ENCODE measurements at places on chromosomes 12 and 14. TPM values are rescaled to one million over a fixed set of nuclear protein-coding genes. Genes with fewer than 3 reads are reported as not detected.

DNA sequence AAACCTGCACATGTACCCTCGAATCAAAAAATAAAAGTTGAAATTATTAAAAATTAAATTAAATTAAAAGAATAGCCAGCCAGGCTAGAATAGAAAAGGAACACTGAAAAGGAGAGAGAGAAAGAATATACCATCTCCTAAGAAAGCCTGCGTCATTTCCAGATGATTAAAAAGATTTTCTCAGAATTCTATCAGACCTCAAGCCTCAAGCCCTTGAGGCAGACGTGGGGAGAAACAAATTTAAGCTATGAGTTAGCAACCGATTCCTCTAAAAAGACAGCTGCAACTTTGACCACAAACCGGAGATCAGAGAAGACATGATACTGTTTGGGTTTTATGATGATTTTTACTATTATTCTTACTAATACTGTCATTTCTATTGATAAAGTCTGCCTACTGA, 138.3 kb downstream of the KSR2 start:
- DNase-seq = no peak
- H3K4me1 ChIP-seq = no peaks in the 10 kb centered on the region
- no peaks in the 10 kb centered on the region for H3K36me3 ChIP-seq
- no peak overlapping the region for H3K27ac ChIP-seq

DNA sequence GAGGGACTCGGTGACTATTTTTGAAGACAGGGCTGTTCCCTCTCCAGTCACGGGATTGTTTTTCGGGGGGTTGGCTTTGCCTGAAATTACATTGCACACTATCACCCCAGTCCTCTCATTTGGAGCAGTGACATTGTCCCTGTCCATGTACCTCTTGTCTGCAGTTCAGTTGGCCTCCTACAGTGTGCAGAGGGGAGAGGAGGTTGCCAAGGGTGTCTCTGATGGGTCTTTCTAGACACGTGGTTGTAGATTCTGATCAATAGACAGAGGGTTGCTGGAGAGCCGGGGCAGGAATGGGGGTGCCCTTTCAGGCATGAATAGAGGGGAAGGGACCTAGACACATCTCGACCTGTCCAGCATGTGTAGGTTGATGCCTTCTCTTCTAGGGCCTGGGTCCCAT, 1.2 kb downstream of the TMEM120B start:
- no peak for DNase-seq
- no peak overlapping the region for H3K27ac ChIP-seq
- H3K27me3 ChIP-seq = no peaks in the 10 kb centered on the region

GRCh38 chr12:108629824-108630476, 3.7 kb downstream of the SELPLG start:
- H3K4me1 ChIP-seq = peaks cover 25% of the 10 kb centered on the region
- no peaks in the 10 kb centered on the region for H3K36me3 ChIP-seq
- H3K27ac ChIP-seq = peak overlapping the region; percentile 80
- peak; percentile 80 for DNase-seq
- no peak overlapping the region for H3K4me3 ChIP-seq

DNA sequence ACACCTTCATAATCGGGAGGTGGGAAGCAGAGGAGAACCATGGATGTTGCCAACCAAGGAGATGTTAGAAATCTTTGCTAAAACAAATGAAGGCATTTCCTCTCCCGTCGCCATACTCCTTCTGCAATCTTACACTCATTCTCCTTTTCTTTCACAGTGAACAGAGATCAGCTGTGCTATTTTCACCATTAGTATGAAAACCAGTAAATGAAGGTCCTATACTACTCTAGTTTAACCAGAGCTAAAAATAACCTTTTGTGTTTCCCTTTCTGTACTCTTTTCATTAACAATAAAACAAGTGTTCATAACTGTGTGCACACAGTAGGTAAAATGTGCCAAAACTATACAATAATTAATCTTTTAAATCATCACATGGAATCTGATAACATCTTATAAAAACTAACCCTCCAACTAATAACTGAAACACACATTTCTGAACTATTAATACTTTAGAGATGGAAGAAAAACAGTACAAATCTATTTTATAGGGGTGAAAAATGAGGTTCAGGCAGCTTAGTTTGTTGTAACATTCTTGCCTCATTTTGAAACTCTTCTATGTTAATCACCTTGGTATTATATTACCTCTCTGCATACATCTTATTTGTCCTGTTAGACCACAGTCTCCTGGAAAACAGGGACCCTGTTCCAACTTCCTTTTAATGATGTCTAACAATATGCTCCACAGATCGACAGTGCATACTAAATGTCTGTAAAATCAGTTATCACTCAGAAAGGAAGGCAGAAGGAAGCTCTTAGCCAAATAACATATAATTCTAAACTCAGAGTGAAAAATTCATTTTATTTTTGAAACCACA, 69.5 kb downstream of the SPPL3 start:
- H3K27me3 ChIP-seq = no peaks in the 10 kb centered on the region
- no peak overlapping the region for H3K4me3 ChIP-seq
- H3K4me1 ChIP-seq = peaks cover 36% of the 10 kb centered on the region

- no peaks in the 10 kb centered on the region for H3K27me3 ChIP-seq
- no peaks in the 10 kb centered on the region for H3K36me3 ChIP-seq
- no peaks in the 10 kb centered on the region for H3K4me1 ChIP-seq
Measured at GRCh38 chr14:81727218-81727617, 193.6 kb upstream of the SEL1L start.

GRCh38 chr12:99745121-99745520, 97.6 kb downstream of the GARIN6 start:
- no peaks in the 10 kb centered on the region for H3K36me3 ChIP-seq
- H3K4me1 ChIP-seq = no peaks in the 10 kb centered on the region
- H3K27ac ChIP-seq = no peak overlapping the region
- no peak overlapping the region for H3K4me3 ChIP-seq

DNA sequence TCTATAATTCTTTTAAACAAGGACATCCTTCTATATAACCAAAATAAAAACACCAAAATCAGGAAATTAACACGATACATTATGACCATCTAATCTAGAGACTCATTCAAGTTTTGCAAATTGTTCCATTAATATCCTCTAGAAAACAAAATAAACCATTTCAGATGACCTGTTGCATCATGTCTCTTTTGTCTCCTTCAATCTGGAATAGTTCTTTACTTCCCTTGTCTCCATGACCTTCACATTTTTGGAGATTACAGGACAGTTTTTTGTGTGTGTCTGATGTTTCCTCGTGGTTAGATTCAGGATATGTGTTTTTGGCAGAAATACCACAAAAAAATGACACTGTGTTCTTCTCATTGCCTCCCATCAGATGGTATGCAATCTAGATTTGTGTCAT, 12.5 kb upstream of the DCAF4 start:
- no peak overlapping the region for H3K4me3 ChIP-seq
- H3K27me3 ChIP-seq = peaks cover 14% of the 10 kb centered on the region
- DNase-seq = no peak
- no peaks in the 10 kb centered on the region for H3K36me3 ChIP-seq

DNA sequence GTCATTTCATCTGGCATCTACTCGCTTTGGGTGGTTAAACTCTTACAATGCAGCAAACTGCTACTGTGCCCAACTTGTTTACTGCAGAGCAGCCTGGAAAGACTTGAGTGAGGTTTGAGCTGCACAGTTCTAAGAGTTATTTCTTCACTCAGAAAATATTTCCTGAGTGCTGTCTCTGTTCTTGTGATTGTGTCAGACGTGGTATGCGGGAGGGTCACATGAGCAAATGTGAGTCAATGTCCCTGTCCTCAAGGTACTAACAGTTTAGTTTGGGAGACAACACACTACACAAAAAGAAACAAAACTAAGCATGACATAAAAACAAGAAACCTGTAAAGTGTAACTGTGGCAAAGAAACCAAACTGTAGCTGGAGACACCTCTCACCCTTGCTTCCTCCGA, 32.4 kb downstream of the FLVCR2 start:
- no peaks in the 10 kb centered on the region for H3K36me3 ChIP-seq
- no peaks in the 10 kb centered on the region for H3K27me3 ChIP-seq
- peaks cover 4% of the 10 kb centered on the region for H3K4me1 ChIP-seq
- no peak for DNase-seq
- H3K27ac ChIP-seq = peak overlapping the region; percentile 37

GRCh38 chr14:58836303-58836974, 198.7 kb downstream of the DACT1 start:
- no peak overlapping the region for H3K4me3 ChIP-seq
- no peak overlapping the region for H3K27ac ChIP-seq
- H3K27me3 ChIP-seq = no peaks in the 10 kb centered on the region
- no peaks in the 10 kb centered on the region for H3K4me1 ChIP-seq

DNA sequence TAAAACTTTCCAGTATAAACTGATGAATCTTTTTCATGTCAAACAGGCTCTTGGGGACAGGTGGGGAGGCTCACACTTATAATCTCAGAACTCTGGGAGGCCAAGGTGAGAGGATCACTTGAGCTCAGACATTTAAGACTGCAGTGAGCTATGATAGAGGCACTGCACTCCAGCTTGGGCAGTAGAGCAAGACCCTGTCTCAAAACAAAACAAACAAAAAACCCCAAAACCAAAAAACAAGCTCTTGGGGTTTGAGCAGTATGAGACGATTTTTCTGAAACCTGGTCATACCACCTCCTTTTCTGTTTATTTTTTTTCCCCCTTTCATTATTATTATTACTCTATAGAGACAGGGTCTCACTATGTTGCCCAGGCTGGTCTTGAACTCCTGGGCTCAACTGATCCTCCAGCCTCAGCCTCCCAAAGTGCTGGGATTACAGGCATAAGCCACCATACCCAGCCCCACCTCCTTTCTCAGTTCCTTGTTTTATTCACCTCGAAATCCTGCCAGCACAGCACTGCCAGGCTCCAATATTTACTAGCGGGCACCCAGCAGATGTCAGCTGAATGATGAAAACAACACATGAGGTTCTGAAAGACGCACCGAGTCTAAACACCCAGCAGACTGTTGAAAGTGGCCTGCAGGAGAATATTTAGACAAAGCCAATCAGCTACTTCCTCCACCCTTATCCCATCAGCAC, 19.5 kb upstream of the CDK17 start:
- no peaks in the 10 kb centered on the region for H3K27me3 ChIP-seq
- H3K36me3 ChIP-seq = no peaks in the 10 kb centered on the region
- no peak overlapping the region for H3K4me3 ChIP-seq
- DNase-seq = no peak
- no peaks in the 10 kb centered on the region for H3K4me1 ChIP-seq

DNA sequence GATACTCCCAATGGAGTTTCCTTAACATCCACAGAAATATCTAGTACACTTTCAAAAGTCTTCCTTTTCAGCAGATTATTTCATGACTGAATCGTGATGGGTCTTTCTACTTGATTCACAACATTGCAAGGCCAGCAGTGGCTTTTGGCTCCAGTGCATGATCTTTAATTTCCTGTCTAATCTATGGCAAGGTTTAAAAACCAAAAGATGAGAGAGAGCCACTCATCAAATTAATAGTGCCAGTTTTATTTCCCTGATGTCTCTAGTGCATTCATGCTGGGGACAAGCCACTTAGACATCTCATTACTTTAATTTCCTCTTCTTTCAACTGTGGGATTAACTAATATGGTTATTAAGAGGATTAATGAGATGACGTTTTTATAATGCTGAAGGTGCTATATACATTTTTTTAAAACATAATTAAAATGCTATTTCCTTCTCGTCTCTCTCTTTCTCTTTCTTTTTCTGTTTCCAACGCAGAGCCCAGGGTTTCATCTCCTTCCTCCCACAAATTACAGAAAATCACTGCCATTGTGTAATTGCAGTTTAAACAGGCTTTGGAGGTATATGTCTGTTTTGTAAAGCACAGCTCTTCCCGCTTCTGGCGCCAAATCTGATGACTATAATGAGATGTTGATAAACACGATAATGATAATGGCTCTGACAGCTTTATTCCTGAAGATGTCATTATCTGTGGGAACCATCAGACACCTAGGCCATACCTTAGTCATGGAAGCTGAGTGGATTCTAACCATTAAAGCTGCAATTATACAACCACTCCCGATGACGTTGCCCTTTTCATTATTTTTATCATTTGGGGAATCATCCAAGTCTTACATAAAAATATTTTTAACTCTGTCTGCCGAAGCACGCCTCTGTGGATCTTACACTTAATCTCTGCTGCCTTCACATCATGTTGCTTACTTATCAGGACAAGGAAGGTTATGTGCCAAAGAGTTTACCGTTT, 103.1 kb upstream of the PPM1H start:
- H3K4me3 ChIP-seq = no peak overlapping the region
- no peak overlapping the region for H3K27ac ChIP-seq
- no peak for DNase-seq
- H3K27me3 ChIP-seq = no peaks in the 10 kb centered on the region
- H3K4me1 ChIP-seq = no peaks in the 10 kb centered on the region
- H3K36me3 ChIP-seq = no peaks in the 10 kb centered on the region

- H3K4me3 ChIP-seq = no peak overlapping the region
- H3K4me1 ChIP-seq = peaks cover 7% of the 10 kb centered on the region
- no peaks in the 10 kb centered on the region for H3K27me3 ChIP-seq
- H3K36me3 ChIP-seq = no peaks in the 10 kb centered on the region
- DNase-seq = no peak
Measured at GRCh38 chr12:68416826-68417225, 84.7 kb upstream of the MDM1 start.

DNA sequence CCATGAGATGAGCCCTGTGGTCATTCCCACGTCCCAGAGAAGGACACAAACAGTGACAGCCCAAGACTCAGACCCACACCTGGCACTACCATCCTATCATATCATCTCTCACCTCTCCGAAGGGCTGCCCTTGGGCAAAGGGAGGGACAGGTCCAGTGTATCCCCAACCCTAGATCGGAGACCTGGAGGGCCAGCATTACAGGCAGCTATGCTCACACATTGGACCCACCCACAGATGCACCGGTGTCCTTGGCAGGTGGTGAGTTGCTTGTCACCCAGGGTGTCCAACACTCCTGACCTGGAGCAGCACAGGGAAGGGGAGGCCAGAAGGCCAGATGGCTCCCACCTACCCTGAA, 117.4 kb downstream of the DICER1 start:
- H3K4me1 ChIP-seq = no peaks in the 10 kb centered on the region
- no peak for DNase-seq
- H3K27me3 ChIP-seq = no peaks in the 10 kb centered on the region
- H3K4me3 ChIP-seq = no peak overlapping the region

DUSP16 gene
- 78.0 TPM for total RNA-seq

EPYC gene
- 0.92 TPM for total RNA-seq

C14orf39 gene
- 0.37 TPM for total RNA-seq

AICDA gene
- 0.12 TPM for total RNA-seq

KRT74 gene
- not detected for total RNA-seq

AKAP6 gene
- total RNA-seq = 2.1 TPM

LTBP2 gene
- 3.0 TPM for total RNA-seq

TROAP gene
- 4.1 TPM for total RNA-seq
